ENCODE measurements at places on chromosomes 2 and 18.

- peak; percentile 39 for DNase-seq
Measured at GRCh38 chr2:173349287-173349686, 5.4 kb upstream of the CDCA7 start.

- DNase-seq, result no peak
Measured at GRCh38 chr2:240310645-240311044, 124.8 kb upstream of the GPC1 start.

DNA sequence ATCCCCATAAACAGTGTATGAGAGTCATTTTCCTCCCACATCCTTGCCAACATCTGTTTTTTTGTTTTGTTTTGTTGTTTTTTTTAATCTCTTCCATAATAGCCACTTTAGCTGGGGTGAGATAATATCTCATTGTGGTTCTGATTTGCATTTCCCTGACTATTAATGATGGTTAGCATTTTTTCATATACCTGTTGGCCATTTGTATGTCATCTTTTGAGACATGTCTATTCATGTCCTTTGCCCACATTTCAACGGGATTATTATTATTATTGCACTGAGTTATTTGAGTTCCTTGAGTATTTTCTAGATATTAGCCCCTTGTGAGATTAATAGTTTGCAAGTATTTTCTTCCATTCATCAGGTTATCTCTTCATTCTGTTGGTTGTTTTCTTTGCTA is 223.3 kb downstream of the LPIN1 start:
- no peak for DNase-seq

GRCh38 chr2:136057802-136058140 is 60.2 kb downstream of the CXCR4 start:
- DNase-seq, result peak; percentile 84

DNA sequence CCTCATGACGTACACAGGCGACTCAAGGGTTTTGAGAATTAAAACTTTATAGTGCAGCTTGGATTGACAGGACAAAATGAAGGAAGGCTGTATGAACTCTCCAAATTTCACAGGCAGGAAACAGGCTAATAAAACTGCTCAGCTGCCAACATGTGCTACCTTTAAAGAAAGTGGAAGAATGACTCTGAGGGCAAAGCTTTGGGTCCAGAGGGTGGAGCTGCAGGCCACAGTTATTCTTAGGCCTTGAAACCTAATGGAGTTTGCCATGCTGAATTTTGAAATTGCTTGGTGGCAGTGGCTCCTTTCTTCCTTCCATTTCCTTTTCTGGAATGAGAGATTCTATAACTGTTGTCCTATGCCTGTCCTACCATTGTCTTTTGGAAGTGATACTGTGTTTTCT is 34.8 kb downstream of the HAT1 start:
- DNase-seq, result peak; percentile 70

DNA sequence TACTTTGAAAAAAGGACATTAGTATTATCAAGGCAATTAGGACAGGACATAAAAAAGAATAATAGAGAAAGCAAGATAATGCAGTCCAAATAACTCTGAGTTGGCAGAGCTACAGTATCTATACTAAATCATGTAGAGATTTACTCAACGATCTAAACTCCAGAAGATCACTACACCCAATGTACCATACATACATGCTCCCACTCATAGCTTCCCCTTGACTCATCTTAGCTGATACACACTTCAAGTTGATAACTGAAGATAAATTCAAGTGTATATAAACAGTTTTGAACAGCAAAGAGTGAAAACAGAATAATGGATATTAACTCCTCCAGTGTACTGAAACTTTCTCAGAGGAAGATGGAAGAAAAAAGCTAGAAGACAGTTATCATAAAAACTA is 78.5 kb downstream of the SESTD1 start:
- no peak for DNase-seq

- peak; percentile 37 for DNase-seq
Measured at GRCh38 chr2:233063269-233063975, 3.3 kb downstream of the INPP5D start.

Data from MV-4-11 (cell line).